ENCODE measurements at places on chromosomes 2 and 18.

DNA sequence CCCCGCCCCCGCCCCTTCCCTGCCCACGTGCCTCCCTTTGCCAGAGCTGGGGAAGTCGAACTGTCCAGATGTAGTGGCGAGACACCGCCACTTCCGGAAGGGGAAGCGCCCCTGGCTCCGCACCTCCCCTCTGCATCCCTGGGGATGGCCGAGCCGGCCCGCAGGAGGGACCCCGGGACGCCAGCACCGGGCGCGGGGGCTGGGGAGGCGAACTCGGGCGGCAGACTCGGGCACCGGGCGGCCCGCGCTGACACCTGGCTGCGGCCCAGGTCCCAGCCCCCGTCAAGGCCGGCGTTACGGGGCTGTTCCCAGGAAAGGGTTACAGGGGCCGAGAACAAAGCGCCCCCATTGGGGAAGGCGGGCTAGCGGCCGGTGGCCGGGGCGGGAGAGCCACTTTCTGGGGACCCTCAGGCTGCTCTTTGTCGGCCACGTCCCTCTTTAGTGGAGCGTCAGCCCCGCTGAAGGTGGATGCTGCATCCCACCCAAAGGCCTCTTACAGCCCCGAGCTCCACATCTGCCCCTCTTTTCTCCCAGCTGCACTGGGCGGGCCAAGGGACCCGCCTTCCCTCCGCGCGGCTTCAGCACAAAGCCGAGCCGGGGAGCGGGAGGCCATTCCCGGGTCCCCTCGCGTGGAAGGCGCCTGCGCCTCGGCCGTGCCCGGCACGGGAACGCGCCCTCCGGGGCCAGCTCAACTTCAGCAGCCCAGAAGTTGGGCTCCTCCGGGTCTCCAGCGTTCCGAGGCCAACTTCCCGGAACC is 1.3 kb downstream of the SDC1 start:
- DNase-seq = peak; percentile 38

DNA sequence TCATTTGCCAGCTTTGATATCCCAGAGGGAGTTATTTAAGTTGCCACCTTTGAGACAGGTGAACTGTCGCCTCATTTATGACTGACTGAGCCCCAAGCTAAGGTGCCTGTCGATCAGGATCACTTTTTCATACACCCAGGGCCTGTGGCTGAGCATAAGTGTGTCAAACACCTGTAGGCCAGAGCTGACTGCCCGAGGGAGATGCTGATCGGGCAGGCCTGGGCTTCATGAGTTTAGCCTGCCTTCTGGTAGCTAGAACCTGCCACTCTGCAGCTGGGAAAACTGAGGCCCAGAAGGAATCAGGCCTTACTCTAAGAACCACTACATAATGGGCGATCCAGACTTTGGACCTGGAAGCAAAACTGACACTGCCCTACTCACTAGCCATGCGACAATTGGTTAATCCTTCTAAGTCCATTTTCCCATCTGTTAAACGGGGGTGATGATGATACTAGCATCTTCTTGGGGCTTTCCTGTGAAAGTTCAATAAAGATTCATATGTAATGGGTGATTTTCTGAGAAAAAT is 188.7 kb upstream of the GLI2 start:
- no peak for DNase-seq

GRCh38 chr2:15955232-15955988 is 15.1 kb downstream of the MYCN start:
- no peak for DNase-seq

- DNase-seq = no peak
Measured at GRCh38 chr18:61394983-61395382, 61.8 kb downstream of the CDH20 start.

GRCh38 chr2:236849940-236850339 is 235.7 kb upstream of the COPS8 start:
- DNase-seq = no peak

GRCh38 chr2:228016402-228016801 is 145.0 kb downstream of the DAW1 start:
- no peak for DNase-seq

GRCh38 chr2:36492216-36492945 is 105.6 kb downstream of the FEZ2 start:
- no peak for DNase-seq

GRCh38 chr2:182245963-182246362 is 180.9 kb downstream of the PDE1A start:
- no peak for DNase-seq

DNA sequence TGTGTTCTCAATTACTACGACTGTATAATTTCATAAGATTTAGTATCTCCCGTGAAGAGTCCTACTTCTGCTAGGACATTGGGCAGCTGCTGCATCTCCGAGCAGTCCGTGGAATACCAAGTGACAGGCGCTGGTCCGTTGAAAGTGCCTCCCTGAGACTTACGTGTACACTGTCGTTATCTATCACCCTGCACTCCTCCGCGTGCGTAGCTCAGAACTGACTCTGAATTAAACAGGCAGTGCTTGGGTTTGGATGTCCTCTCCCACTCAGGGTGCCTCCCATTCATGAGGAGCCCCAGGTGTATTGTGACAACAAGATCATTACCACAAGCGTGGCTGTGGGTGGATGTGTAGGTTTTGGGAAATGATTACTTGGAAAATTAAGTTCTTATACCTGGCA is 148.4 kb downstream of the SH3RF3 start:
- no peak for DNase-seq

DNA sequence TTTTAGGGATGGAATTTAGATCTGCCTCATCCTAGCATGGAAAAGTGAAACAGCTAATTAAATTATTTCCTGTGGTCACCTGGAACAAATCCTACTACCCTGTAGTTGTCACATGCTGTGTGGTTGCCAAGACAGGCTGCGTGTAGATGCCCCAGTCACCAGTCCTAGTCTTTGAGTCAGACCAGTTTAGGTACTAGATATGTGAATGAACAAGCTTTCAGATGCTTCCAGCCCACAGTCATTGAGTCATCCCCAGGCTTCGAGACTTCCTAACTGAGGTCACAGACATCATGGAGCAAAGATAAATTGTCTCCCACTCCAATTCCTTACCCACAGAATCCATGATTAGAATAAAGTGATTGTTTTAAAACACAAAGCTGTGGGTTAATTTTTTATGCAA is 35.8 kb upstream of the GRB14 start:
- DNase-seq = no peak

DNA sequence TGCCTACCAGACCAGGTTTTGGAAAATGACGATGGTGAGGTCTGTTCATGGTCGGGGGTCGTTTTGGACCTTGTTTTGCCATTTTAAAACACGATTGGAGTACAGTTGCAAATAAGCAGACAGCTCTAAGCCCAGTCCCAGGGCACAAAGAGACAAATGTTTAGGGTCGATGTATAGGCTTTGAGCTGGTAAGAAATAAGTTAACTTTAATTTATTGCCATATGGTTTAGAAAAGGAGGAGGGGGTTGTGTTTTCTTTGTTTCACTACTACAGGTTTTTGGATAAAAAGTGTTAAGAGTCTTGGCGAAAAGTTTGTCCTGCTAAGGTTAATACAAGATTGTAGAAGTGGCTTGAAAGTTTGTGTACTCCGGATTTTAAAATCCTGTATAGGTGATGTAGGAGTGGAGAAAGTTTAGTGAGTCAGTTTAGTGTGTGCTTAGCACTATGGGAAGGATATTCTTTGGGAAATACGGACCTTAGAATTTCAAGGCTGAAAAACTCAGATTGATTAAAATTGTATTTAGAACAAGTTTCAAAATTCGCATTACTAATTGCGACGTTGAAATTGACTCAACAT is 1.3 kb downstream of the KCMF1 start:
- DNase-seq = no peak

- DNase-seq = no peak
Measured at GRCh38 chr2:196224756-196225155, 53.4 kb upstream of the STK17B start.

DNA sequence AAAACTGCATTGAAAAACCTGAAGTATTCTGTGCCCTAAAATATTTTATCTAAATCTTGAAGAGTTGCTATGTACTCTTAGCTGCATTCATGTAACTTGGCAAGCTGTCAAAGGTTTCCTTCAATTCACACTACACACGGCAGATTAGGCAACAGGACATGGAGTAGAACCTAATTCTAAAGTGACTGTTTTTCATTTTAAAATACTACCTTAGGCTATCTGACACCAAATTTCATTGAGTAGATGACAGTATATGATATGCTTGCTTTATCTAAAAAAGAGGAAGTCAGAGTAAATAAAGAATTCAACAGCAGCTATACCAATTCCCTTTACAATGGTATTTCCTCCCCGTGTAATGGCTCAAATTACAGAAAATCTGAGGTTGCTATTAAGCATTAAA is 45.4 kb downstream of the EXOC6B start:
- DNase-seq = no peak

DNA sequence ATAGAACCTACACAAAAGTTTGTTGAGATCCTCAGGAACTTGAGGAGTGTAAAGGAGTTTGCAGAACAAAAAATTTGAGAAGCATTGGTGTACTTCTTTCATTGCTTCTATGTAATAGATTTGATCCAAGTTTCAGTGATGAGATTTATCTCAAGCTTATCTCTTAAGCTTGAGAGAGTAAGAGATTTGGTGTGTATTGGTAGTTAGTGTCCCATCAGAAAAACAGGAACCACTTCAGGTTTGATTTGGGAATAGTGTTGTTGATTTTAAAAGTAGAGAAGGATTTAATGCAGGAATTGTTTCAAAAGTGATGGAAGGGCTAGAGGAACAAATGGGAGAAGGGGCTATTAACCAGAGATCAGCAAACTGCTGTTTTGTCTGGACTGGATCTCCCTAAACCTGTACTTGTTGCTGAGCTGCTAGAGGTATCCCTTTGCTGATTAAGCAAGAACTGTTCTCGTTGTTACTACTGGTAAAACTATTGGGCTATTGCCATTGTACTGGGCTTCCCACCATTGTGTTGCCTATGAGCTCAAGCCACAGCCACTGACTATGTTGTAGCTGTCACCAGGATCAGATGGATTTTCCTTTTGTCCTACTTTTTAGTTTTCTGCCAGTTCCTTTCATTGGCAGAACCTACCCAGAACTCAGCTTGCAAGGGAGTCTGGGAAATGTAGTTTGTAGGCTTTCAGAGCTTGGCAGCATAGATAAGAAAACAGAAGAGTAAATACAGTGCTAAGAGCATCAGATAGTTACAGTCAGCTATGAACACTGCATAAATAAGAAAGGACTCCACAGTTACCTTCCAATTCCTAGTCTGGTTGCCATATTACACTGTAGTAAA is 39.3 kb downstream of the RAB10 start:
- DNase-seq = no peak

DNA sequence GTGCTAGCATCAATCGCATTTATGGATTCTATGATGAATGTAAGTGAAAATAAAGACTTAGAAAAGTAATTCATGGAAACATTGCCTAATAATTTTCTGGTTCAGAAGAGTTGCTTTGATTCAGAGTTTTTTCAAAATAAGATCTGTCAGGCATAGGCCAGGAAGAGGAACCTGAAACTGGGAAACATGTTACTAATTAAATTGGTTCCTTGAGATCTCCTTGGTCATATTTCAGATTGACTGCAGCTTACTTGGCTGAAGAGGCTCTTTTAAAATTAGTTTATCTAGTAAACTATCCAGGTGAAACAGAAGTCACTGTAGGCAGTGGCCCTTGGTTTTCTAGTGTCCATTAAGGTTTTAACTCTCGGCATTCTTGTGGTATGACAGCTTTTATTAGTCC is 27.4 kb downstream of the PPP1CB start:
- peak; percentile 63 for DNase-seq

GRCh38 chr2:100235098-100235497 is 87.2 kb downstream of the LONRF2 start:
- no peak for DNase-seq
